H4 (cell line): ENCODE measurements at places on chromosomes 5 and 9. TPM values are rescaled to one million over a fixed set of nuclear protein-coding genes. Genes with fewer than 3 reads are reported as not detected.

- DNase-seq, result no peak
Observed at GRCh38 chr5:161775891-161776290, 72.0 kb upstream of the GABRA1 start.

- DNase-seq, result no peak
Observed at GRCh38 chr9:76198336-76198735, 195.9 kb downstream of the RFK start.

GRCh38 chr9:135971892-135972291 lies 10.7 kb upstream of the UBAC1 start:
- no peak for DNase-seq

Gene SPINK1
- total RNA-seq, result not detected in 2 replicates

Gene ANXA6
- total RNA-seq, result 113 and 131 TPM in 2 replicates

Gene TAS2R1
- total RNA-seq, result not detected in 2 replicates
